ENCODE measurements at places on chromosomes 16 and 17.
A peak's percentile ranks its signal among the peaks of the same experiment; 100 is the strongest.

DNA sequence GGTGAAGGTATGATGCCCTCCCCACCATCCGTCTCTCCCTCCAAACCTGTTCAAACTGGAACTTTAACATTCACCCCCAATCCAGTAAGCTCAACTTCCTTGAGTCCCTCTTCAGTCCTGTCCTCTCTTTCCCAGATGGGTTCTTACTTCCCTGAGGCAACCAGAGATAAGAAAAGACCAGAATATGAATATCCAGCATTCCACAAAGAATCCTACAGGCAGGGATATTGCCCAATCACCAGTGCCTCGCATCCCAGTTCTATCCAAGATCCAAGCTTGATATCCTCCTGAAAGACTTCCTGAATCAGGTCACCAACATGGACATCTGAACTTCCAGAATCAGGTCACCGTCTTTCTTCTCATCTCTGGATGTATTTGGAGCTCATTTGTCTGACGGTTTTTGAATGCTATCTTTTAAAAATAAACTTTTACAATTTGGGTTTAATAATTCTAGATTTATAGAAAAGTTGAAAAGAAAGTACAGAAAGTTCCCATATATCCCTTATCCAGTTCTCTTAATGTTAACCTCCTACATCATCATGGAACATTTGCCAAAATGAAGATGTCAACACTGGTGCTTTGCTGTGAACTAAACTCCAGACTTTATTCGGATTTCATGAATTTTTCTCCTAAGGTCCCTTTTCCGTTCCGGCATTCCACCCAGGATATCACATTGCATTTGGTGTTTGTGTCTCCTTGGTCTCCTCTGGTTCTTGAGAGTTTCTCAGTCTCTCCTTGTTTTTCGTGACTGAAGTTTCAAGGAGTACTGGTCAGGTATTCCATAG is 13.7 kb upstream of the COL1A1 start:
- no peak for DNase-seq

DNA sequence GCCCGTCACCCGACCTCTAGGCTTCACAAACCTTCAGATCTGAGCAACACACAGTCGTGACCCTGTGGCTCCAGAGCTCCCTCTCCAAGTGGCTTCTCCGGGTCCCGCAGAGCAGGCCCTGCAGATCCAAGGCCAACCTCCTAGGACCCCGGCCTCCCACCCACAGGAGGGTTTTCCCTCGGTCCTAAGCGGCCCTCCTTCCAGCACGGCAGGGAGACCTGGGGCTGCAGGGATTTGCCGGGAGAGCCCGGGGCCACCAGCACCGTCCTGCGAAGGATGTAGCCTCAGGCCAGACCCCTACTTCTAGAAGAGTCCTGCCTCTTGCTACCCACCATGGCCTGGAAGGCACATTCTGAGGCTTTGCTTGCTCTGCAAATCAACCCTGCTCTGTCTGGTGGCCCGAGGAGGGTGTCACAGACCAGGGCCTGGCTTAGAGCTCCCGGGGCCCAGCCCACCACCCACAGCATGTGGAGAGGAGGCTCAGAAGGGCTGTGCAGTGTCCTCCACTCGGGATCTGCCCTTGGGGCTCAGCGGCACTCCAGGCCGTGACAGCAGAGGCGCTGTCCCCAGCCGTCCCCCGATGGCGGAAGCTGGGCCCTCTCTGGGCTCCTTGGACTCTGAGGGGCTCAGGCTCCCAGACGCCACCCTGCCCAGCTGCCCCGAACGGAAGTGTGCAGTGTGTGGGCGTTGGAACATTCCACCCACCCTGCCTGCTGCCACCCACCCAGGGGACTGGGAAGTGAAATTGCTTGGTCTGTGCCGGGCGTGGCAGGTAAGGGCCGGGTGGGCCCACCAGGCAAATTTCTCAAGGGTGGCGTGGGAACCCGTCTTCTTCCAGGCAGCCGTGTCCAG is 28.8 kb upstream of the ACSF3 start:
- DNase-seq = no peak

GRCh38 chr16:76176153-76176552 is 101.0 kb upstream of the CNTNAP4 start:
- DNase-seq = no peak

DNA sequence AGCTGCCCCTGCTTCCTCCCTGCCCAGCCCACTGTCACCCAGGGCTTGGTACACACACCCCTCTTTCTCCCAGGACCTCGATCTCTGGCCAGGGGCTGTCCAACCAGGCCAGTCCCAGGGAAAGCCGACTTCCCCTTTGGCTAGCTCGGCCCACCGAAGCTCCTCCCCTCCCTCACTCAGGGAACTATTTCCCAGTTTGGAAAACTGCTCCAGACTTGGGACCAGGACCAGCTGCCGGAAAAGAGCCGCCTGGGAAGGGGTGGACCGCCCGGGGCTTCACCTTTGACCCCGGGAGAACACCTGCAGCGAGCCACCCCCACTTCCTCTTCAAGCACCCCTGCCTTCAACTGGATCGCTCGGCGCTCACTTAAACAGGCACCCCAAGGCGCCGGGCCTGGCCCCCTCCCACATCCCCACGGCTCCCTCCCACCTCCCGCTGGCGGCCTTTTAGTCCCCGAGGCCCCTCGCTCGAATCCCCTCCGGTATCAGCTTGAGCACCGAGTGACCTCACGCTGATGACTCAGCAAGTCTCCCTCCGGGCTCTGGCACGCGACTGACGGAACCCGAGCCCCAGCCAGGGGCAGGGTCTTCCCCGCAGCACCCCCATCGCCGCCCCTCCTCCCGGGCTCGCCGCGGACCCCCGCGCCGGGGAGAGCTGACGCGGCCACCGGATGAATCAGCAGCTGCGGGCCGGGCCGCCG is 934 bp downstream of the MAFG start:
- DNase-seq = peak; percentile 86

- no peak for DNase-seq
Measured at GRCh38 chr16:80065541-80065940, 465.0 kb upstream of the MAF start.

DNA sequence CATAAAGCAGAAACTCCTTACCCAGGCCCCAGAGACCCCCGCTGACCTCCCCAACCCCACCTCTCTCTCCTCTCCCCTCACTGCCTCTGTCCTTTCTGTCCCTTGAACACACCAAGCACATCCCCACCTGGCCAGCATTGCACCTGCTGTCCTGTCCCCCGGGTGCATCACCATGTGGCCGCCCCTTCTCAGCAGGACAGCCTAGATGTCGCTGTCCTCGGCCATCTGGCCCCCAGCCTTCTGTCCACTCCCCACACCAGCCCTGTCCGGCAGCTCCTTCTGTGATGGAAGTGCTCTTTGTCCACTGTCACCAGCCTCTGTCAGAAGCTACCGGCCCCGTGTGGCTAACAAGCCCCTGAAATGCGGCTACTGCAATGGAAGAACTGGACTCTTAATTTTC is 12.3 kb upstream of the MPRIP start:
- DNase-seq = no peak

All from mucosa of descending colon (tissue), 3 donors.